ENCODE measurements at places on chromosomes 5 and 9.

- no peak for DNase-seq
These were observed 79.0 kb downstream of the MACROH2A1 start for GRCh38 chr5:135319928-135320606.

- peak; percentile 63 for DNase-seq
These were observed 334.4 kb downstream of the KCTD16 start for GRCh38 chr5:144504929-144505577.

DNA sequence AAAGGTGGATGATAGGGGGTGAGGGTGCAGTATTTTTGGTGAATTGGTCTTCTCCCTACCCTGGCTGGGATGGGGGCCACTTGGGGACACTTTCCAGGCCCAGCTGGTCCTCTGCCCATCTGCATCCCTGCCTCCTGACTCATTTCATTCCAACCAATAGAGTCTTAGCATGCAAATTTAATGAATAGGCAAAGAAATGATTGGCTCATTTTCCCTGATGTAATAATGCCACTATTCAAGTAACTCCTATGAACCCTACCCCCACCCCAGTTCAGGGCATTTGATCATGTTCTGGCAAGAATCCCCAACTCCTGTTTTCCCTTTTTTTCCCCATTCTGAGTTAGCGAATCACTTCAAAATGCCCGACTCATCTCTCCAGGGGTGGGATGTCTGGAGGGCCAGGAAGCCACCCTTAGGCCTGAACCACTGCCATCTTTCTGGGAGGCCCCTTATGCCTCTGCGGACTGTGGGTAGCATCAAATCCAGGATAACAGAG is 56.7 kb downstream of the PCDH1 start:
- peak; percentile 73 for DNase-seq

DNA sequence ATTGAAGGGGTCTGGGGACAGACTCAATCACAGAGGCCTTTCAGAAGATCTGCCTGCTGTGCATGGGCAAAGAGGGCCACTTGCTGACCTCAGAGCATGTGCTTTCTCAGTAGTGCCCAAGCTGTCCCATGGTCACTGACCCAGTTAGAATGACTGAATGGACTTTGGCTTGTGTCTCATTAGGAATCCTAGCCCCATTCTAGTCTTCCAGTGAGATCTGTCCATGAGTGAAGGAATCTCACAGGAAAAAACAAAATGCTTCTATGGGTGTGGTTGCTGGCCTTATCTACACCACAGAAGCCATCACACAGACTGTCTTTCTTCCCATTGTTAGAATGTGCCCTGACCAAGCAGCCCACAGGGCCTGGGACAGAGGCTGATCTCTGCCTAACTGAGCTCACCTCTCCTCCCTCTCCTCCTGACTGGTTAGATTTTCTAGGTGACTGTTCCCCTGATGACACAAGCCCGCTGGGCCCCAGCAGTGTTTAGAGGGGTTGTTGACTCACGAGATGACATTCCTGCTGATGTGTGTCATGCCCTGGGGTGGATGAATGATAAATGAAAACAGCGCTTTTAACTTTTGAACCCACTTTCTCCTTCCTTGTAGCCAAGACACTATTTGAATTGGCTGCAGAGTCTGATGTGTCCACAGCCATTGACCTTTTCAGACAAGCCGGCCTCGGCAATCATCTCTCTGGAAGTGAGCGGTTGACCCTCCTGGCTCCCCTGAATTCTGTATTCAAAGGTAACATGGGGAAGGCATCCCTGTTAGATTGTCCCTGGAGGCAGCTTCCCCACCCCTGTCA is 24.8 kb downstream of the TGFBI start:
- peak; percentile 95 for DNase-seq

DNA sequence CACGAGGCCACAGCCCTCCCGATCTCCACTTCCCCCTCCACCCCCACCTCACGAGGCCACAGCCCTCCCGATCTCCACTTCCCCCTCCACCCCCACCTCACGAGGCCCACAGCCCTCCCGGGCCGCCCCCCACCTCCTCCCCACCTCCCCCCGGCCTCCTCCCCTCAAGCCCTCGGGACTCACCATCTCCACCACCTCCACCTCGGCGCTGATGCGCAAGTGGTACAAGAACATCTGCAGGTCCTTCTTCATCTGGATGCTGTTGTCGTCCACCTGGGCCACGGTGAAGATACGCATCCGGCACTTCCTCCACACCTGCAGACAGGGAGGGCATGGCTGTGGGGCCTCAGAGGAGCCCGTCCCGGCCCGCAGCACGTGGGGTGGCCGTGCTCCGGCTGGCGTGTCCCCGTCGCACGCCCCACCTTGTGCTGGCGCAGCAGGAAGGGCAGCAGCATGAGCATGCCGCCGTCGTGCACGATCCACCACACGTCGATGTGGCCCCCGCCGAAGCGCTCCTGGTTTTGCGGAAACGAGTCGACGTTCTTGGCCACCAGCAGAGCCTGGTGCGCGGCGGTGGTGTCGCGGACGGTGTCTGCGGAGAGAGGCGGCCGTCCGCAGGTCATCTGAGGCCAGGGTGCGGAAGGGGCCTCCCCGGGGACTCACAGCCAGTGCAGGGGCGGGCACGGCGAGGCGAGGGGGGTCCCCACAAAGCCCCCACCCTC is 48.0 kb downstream of the SLC12A7 start:
- no peak for DNase-seq

DNA sequence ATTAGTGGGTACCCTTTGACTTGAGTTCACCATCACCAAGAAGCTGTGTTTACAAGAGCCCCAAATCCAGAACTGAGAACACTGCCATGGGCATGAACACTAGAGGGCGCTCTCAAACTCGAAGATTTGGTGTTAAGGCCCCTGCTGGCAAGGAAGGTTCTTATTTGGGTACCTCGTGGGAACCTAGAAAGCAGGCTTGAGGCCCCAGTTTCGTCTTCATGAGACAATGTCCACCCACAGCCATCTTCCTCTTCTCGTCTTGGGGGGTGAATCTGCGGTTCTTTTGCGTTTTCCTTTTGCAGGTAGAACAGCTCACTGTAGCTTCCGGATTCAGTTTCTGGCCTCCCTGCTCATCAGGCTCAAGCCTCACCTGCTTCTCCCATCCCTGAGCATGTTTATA is 184.0 kb downstream of the SEMA5A start:
- DNase-seq = peak; percentile 80

GRCh38 chr5:115453391-115454095 is 91.0 kb downstream of the FEM1C start:
- no peak for DNase-seq

- DNase-seq = no peak
These were observed 32.5 kb downstream of the C9orf152 start for GRCh38 chr9:110175275-110175968.

DNA sequence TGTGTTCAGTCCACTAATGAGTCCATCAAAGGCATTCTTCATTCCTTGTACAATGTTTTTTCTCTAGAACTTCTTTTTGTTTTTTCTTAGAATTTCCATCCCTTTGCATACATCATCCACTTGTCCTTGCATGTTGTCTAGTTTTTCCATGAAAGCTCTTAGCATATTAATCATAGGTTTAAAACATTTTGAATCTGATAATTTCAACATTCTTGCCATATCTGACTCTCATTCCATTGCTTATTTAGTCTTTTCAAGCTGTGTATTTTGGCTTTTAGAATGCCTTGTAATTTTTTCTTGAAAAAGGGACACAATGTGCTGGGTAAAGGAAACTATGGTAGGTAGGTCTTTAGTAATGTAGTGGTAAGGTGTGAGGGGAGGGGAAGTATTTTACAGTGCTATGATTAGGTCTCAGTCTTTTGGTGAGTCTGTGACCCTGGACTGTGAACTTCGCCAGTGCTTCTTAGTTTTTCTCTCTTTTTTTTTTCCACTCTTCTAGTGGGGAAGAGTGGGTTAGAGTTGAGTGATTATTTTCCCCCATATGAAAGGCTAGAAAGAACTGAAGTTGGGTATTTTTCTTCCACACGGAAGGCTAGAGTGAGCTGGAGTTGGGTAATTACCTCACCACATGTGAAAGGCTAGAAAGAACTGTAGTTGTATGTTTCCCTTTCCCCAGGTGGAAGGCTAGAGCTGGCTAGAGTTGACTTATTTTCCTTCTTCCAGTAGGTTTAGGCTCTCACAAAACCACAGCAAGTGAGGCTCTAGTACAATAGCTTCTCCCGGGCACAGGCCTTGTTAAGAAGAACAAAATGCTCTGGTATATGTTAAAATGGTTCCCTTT is 172.1 kb downstream of the SNX18 start:
- no peak for DNase-seq

- peak; percentile 63 for DNase-seq
These were observed 557.8 kb upstream of the TLE4 start for GRCh38 chr9:79013715-79014610.

GRCh38 chr5:12467799-12468198 is 563.6 kb upstream of the CTNND2 start:
- DNase-seq = no peak

- DNase-seq = no peak
These were observed 17.9 kb downstream of the COL15A1 start for GRCh38 chr9:98961513-98962180.

- DNase-seq = no peak
These were observed 79.4 kb downstream of the NLN start for GRCh38 chr5:65801352-65801783.

DNA sequence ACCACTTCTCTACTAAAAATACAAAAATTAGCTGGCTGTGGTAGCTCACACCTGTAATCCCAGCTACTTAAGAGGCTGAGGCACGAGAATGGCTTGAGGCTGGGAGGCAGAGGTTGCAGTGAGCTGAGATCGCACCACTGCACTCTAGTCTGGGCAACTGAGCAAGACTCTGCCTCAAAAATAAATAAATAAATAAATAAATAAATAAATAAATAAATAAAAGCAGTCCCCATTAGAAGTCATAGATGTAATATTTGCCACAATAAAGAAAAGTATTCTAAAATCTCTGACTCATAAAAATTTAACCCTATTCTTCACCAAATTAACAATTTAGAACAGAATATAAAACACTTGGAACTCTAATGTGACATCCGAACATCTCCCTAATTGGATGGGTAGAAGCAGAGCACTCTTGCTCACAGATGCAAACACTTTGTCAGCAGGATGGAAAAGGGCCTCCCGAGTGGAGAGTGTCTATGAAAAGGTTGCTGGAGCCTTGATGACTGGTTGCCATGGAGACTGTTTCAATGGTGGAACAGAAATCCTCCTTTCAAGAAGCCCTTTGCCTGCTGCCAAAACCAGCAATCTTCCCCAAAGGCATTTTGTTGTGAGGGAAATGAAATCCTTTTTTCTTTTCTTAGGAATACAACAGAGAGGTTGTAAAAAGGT is 38.9 kb upstream of the TRAF1 start:
- no peak for DNase-seq

GRCh38 chr5:145980718-145981117 is 44.3 kb downstream of the SH3RF2 start:
- DNase-seq = peak; percentile 20

GRCh38 chr9:130110166-130110565 is 56.5 kb downstream of the GPR107 start:
- no peak for DNase-seq

GRCh38 chr5:120703918-120704587 is 240.0 kb downstream of the PRR16 start:
- DNase-seq = no peak

Data from bronchial epithelial cell (primary cell).